ENCODE measurements at places on chromosomes 2 and 18. TPM values are rescaled to one million over a fixed set of nuclear protein-coding genes. Genes with fewer than 3 reads are reported as not detected.

The OXER1 gene
- not detected for total RNA-seq

GRCh38 chr2:202847693-202848524, 23.7 kb downstream of the ICA1L start:
- H3K4me1 ChIP-seq: peaks cover 6% of the 10 kb centered on the region
- H3K27me3 ChIP-seq: no peaks in the 10 kb centered on the region
- no peak overlapping the region for H3K4me3 ChIP-seq
- H3K36me3 ChIP-seq: peaks cover 7% of the 10 kb centered on the region

DNA sequence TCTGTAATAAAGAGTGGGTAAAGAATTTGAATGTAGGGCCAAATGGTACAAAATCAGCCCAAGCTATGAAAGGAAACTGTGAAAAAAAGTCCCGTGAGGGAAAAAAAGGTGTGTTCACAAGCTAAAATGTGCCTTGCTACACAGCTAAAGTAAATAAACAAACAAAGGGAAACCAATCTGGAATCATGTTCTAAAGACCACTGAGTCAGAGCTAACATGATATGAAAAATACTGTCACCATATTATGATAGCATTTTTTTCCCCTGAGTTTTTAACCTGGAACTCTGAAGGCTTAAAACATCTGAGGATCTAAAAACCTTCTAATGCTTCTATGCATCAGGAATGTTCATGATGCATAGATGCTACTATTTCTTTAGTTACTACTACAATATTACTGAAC, 58.8 kb downstream of the SCN1A start:
- H3K27me3 ChIP-seq: peaks cover 9% of the 10 kb centered on the region
- H3K4me1 ChIP-seq: no peaks in the 10 kb centered on the region
- no peak for DNase-seq
- H3K27ac ChIP-seq: no peak overlapping the region
- no peak overlapping the region for H3K4me3 ChIP-seq
- no peaks in the 10 kb centered on the region for H3K36me3 ChIP-seq

The RNF25 gene
- 19.0 TPM for total RNA-seq

The ABCB11 gene
- total RNA-seq: not detected

- peaks cover 2% of the 10 kb centered on the region for H3K27me3 ChIP-seq
- no peak overlapping the region for H3K4me3 ChIP-seq
- no peaks in the 10 kb centered on the region for H3K4me1 ChIP-seq
Observed at GRCh38 chr2:172884336-172884735, 148.7 kb downstream of the RAPGEF4 start.

The ATOH8 gene
- 0.11 TPM for total RNA-seq

DNA sequence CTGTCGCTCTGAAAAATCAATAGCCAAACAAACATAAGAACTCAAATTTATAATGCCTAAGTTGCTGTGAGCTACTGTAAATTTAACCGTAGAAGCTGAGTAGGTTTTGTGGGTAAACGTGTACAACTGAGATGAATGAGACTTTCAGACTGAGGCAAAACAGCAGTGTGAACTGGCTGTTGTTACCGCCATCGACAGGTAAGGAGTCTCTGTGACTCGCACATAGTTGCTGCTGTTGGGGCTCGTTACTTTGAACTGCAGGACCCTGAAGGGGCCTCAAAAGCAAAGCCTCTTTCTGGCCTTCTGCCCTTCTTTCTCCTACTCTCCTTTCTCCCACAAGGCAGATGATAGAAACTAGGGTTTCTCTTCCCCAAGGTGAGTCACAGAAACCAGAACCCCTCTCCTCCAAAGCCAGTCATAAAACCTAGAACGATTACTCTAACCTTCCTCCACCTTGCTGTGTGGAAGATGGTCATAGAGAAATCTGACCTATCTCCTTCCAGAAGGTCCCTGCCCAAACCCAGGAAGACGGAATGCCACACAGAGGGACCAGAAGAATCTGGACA, 101.2 kb downstream of the DLGAP1 start:
- H3K27ac ChIP-seq: no peak overlapping the region
- no peaks in the 10 kb centered on the region for H3K27me3 ChIP-seq
- no peak for DNase-seq
- no peaks in the 10 kb centered on the region for H3K4me1 ChIP-seq
- no peak overlapping the region for H3K4me3 ChIP-seq
